ENCODE measurements at places on chromosomes 16 and 17. TPM values are rescaled to one million over a fixed set of nuclear protein-coding genes. Genes with fewer than 3 reads are reported as not detected.

Gene HEATR9
- not detected for total RNA-seq

Gene GSDMA
- total RNA-seq, result 26.7 TPM

Gene SEPTIN12
- not detected for total RNA-seq

Gene SYNGR3
- not detected for total RNA-seq

Gene ESRP2
- 93.3 TPM for total RNA-seq

Gene CHST6
- total RNA-seq, result not detected

Gene TBC1D3K
- total RNA-seq, result not detected

Gene ORMDL3
- 81.6 TPM for total RNA-seq

All from suprapubic skin (tissue), 4 donors.